ENCODE measurements at places on chromosomes 11 and 22.

- no peak for DNase-seq
Observed at GRCh38 chr11:76769645-76770586, 13.2 kb upstream of the TSKU start.

GRCh38 chr11:109071712-109072524, 350.1 kb upstream of the C11orf87 start:
- DNase-seq = no peak

- DNase-seq = no peak
Observed at GRCh38 chr22:35591714-35592417, 25.3 kb downstream of the MB start.

GRCh38 chr11:45457649-45458048, 171.5 kb upstream of the SYT13 start:
- DNase-seq = no peak

DNA sequence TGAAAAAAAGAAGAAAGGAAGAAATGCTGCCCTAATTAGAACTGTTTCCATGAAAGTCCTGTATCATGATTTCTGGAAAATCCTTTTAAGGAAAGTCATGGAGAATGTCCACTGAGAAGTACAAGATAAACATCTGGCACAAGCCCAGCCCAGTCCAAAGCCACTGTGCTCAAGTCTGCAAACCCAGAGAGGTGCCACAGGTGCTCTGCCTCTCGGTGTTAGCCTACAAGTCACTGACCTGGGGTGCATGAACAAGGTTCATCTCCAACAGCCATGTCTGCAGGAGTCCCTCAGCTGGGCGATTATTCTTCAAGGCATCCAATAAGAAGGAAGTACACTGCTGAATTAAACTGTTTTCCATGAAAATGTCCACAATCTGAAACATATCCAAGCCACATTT, 51.1 kb upstream of the SLC25A1 start:
- no peak for DNase-seq

DNA sequence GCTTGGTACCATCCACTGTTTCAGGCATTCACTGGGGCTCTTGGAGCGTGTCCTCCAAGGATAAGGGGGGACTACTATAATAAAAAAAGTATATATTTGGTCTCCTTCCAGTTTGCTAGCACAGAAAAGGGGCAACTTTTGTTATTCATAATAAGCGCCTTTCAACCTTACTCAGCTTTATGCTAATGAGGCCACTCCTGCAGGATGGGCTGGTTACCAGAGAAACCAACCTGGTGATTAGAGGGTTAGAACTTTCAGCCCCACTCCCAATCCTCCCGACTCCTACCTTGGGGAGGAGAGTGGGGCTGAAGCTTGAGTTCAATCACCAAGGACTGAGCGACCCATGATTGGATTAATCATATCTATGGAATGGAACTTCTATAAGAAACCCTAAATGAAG, 31.8 kb downstream of the PPFIBP2 start:
- DNase-seq = no peak

DNA sequence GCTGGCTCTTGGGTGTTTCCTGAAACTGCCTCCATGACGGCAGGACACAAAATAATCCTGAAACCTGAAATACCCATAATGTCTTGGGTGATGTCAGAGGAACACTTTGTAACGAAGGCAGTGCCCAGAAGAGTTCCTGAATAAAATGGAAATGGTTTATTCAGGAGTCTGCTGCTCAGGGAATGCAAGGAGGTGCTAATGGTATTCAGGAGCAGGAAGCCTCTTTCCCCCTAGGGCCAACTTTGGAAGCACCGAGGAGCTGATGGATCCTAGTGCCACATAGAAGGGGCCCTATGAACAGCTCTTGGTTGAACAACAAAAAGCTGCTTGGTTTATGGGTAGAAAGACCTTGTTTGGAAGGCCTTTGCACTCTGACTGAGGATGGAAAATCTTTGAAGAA, 15.5 kb downstream of the TREH start:
- DNase-seq = no peak

- no peak for DNase-seq
Observed at GRCh38 chr22:49514641-49515040, 313.0 kb downstream of the BRD1 start.

DNA sequence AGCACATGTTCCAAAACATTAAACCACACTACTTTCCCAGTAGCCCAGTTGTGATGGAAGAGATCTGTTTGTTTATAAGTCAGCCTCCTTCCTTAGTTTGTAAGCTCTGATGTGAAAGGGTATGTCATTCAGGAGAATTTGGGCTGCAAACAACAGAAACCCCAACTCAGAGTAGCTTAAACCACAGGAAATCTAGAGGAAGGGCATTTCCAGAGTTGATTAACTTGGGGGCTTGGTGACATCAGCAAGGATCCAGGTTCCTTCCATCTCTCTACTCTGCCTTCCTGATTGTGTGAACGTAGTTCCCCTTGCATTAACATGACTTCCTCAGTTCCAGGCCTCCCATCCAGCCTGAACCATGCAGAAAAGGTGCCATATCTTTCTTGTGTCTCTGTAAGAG, 6.5 kb upstream of the FJX1 start:
- peak; percentile 66 for DNase-seq

DNA sequence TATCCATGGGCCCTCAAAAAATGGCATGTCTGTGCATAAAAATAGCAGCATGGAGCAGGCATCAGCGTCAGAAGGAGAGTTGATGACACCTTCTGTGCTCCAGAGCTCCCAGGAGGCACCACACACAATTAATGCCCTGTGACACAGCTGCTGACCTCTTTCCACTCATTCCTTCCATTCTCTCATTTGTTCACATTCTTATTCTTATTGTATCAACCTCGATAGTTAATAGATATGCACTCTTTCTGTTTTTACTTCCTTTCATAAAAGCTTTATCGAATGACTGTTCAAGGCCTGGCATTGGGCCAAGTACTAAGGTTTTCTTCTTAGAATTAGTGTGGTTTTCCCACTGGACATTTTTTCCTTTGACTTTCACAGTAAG, 266.0 kb upstream of the MTNR1B start:
- DNase-seq = no peak
